Spinal cord (tissue), 10 donors: ENCODE measurements at places on chromosomes 5 and 9. TPM values are rescaled to one million over a fixed set of nuclear protein-coding genes. Genes with fewer than 3 reads are reported as not detected.
A peak's percentile ranks its signal among the peaks of the same experiment; 100 is the strongest.

The AIF1L gene
- polyA plus RNA-seq: 70.0 TPM

The PRXL2C gene
- 6.1 TPM for polyA plus RNA-seq

The SAXO1 gene
- 0.20 TPM for polyA plus RNA-seq

The NR6A1 gene
- 5.8 TPM for polyA plus RNA-seq

The MARVELD2 gene
- polyA plus RNA-seq: 2.4 TPM

The FAM13B gene
- 65.2 TPM for polyA plus RNA-seq

The HTR1A gene
- polyA plus RNA-seq: 6.4 TPM

The SLC6A18 gene
- polyA plus RNA-seq: not detected

The FCN2 gene
- polyA plus RNA-seq: not detected

The BTNL8 gene
- not detected for polyA plus RNA-seq

The CAMK2A gene
- polyA plus RNA-seq: 26.8 TPM

The SFXN1 gene
- 76.5 TPM for polyA plus RNA-seq

The EIF4E1B gene
- 1.9 TPM for polyA plus RNA-seq

The SLC28A3 gene
- 0.32 TPM for polyA plus RNA-seq

The GPRIN1 gene
- 60.6 TPM for polyA plus RNA-seq

The BAAT gene
- 0.33 TPM for polyA plus RNA-seq

The ADAMTS19 gene
- 1.6 TPM for polyA plus RNA-seq

The BSPRY gene
- polyA plus RNA-seq: 0.75 TPM

- H3K27ac ChIP-seq: no peak overlapping the region
- H3K4me3 ChIP-seq: no peak overlapping the region
- peaks cover 13% of the 10 kb centered on the region for H3K27me3 ChIP-seq
- DNase-seq: no peak
- peaks cover 6% of the 10 kb centered on the region for H3K4me1 ChIP-seq
- no peaks in the 10 kb centered on the region for H3K36me3 ChIP-seq
These were observed 146.8 kb downstream of the PAPPA start for GRCh38 chr9:116300360-116300870.

DNA sequence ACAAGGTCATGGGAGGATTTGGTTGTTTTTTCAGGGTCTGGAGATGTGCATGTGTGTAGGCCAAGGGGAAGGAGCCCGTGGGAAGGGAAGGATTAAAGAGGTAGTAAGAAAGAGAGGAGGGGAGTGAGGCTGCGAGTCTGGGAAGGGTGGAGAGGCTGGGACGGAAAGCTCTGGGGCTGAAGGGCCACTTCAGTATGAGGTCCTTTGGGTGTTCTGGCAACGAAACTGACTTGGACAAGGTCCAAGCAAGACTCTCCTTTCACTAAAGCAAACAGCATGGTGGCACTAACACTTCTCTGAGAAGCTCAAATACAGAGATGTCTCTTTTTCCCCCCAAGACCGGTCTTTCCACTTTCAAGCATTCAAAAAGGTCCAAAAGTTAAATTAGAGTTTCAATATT lies 394.5 kb downstream of the ARHGEF28 start:
- H3K4me1 ChIP-seq: no peaks in the 10 kb centered on the region
- H3K27me3 ChIP-seq: no peaks in the 10 kb centered on the region
- no peak for DNase-seq
- no peaks in the 10 kb centered on the region for H3K36me3 ChIP-seq

- peaks cover 3% of the 10 kb centered on the region for H3K4me1 ChIP-seq
- no peak overlapping the region for H3K4me3 ChIP-seq
- DNase-seq: no peak
- no peaks in the 10 kb centered on the region for H3K36me3 ChIP-seq
- no peak overlapping the region for H3K27ac ChIP-seq
- no peaks in the 10 kb centered on the region for H3K27me3 ChIP-seq
These were observed 129.1 kb downstream of the PDZD2 start for GRCh38 chr5:31768046-31768445.

GRCh38 chr5:90682278-90682677 lies 123.7 kb downstream of the ADGRV1 start:
- peak overlapping the region; percentile 24 for H3K4me3 ChIP-seq
- H3K27ac ChIP-seq: peak overlapping the region; percentile 63

DNA sequence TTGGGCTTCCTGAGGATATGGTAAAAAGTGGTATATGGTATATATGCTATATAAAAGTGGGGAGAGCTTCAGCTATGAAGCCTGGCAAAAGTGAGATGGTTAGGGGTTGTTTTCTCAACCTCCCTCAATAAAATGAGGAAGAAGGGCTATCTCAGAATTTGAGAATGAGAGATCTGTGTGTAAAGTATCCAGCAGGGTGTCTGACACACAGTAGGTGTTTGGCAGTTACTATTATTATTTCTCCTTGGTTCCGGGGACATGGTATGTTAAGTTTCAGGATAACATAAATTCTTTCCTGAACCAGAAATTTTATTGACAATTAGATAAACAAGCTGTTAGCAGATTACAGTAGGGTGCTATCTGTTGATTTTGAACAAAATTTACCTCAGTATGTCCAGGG lies 94.1 kb downstream of the DENND1A start:
- no peak overlapping the region for H3K27ac ChIP-seq
- H3K27me3 ChIP-seq: no peaks in the 10 kb centered on the region
- H3K4me1 ChIP-seq: no peaks in the 10 kb centered on the region
- no peak overlapping the region for H3K4me3 ChIP-seq

GRCh38 chr5:38375423-38375822 lies 117.1 kb downstream of the EGFLAM start:
- no peak overlapping the region for H3K27ac ChIP-seq
- H3K27me3 ChIP-seq: no peaks in the 10 kb centered on the region
- no peak for DNase-seq
- no peaks in the 10 kb centered on the region for H3K36me3 ChIP-seq

DNA sequence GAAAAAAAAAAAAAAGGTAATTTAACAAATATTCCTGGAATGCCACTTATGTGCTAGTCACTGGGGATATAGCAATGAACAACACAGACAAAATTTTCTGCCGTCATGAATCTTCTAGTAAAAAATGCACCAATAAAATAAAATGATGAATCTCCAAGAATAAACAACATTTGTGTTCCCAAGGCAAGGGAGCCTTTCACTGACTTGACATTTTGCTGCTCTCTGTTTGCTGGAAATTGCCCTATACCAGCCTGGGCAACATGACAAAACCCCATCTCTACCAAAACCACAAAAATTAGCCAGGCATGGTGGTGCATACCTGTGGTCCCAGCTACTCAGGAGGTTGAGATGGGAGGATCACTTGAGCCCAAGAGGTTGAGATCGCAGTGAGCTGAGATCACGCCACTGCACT lies 64.5 kb upstream of the ERBIN start:
- no peak for DNase-seq
- no peak overlapping the region for H3K4me3 ChIP-seq
- no peaks in the 10 kb centered on the region for H3K4me1 ChIP-seq
- no peak overlapping the region for H3K27ac ChIP-seq

- no peak for DNase-seq
- peak overlapping the region; percentile 48 for H3K27ac ChIP-seq
- no peaks in the 10 kb centered on the region for H3K4me1 ChIP-seq
- H3K27me3 ChIP-seq: no peaks in the 10 kb centered on the region
These were observed 60.8 kb downstream of the EBF1 start for GRCh38 chr5:159038907-159039306.

DNA sequence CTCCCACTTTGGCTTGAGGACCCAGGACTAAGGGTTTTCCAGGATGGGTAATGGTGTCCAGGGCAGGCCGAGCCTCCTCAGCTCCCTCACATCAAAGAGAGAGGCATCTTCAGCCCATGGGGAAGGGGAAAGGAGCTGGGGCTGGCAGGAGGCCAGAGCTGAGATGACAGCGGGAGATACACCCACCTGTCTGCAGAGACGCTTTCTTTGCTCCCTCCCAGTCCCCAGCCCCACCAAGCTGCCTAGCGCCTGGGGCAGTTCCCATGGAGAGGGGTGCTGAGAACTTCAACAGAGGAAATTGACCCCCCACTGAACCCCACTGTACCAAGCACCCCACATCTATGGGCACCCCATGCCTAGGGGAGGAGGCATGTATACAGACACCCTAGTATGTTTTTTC lies 10.6 kb downstream of the PCDH1 start:
- H3K36me3 ChIP-seq: peaks cover 66% of the 10 kb centered on the region
- H3K4me1 ChIP-seq: peaks cover 18% of the 10 kb centered on the region
- no peak for DNase-seq
- H3K27me3 ChIP-seq: no peaks in the 10 kb centered on the region
- H3K4me3 ChIP-seq: no peak overlapping the region

GRCh38 chr9:113772121-113772810 lies 103.8 kb upstream of the ZNF618 start:
- no peak overlapping the region for H3K27ac ChIP-seq
- no peak for DNase-seq
- no peaks in the 10 kb centered on the region for H3K4me1 ChIP-seq
- no peak overlapping the region for H3K4me3 ChIP-seq
- H3K36me3 ChIP-seq: no peaks in the 10 kb centered on the region
- no peaks in the 10 kb centered on the region for H3K27me3 ChIP-seq

DNA sequence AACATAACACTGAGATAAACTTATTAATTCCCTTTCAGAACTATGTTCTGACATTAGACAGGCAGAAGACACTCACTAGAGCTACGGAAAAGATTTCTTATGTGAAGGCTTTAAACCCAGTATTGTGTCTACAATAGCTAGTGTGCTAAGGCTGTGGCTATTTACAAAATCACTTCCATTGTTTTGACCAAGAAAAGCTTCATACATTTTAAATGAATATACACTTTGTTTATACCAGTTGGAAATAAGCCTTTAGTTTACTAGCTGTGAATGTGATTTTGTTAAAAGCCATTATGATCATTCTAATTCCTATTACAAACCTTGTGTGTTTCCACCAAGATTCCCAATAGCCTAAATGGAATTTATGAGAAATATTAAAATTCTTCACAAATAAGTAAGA lies 83.0 kb downstream of the AGTPBP1 start:
- no peak overlapping the region for H3K4me3 ChIP-seq
- no peak for DNase-seq
- H3K27me3 ChIP-seq: no peaks in the 10 kb centered on the region
- no peak overlapping the region for H3K27ac ChIP-seq
- H3K4me1 ChIP-seq: no peaks in the 10 kb centered on the region

GRCh38 chr5:133861161-133861737 lies 107.2 kb downstream of the C5orf15 start:
- DNase-seq: no peak
- H3K4me3 ChIP-seq: no peak overlapping the region
- H3K27me3 ChIP-seq: peaks cover 11% of the 10 kb centered on the region
- H3K36me3 ChIP-seq: no peaks in the 10 kb centered on the region
- H3K27ac ChIP-seq: no peak overlapping the region
- H3K4me1 ChIP-seq: no peaks in the 10 kb centered on the region

DNA sequence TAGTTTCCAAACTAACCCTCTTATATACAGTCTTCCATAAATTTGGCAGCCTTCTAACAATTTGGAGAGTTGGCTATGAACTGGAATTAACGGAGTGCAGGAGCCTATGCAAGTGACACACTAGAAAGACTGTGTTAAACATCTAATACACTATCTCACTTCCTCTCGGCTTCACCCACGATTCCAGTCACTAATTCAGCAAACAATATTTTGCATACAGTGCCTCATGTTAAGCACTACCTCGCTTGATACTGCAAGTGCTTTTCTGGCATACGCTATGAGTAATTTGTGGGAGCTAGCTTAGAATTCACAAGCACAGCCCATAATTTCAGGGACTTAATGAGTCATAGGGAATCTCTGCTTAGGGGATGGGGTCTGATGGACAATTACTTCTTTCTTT lies 102.5 kb downstream of the ST8SIA4 start:
- H3K27me3 ChIP-seq: no peaks in the 10 kb centered on the region
- no peaks in the 10 kb centered on the region for H3K4me1 ChIP-seq
- H3K4me3 ChIP-seq: no peak overlapping the region
- H3K27ac ChIP-seq: no peak overlapping the region
- H3K36me3 ChIP-seq: no peaks in the 10 kb centered on the region
- DNase-seq: no peak

GRCh38 chr5:147935032-147935431 lies 28.7 kb upstream of the C5orf46 start:
- no peaks in the 10 kb centered on the region for H3K36me3 ChIP-seq
- H3K4me1 ChIP-seq: no peaks in the 10 kb centered on the region
- no peak for DNase-seq
- H3K27me3 ChIP-seq: no peaks in the 10 kb centered on the region

GRCh38 chr5:173922527-173922926 lies 34.4 kb downstream of the CPEB4 start:
- peaks cover 7% of the 10 kb centered on the region for H3K36me3 ChIP-seq
- no peak overlapping the region for H3K27ac ChIP-seq
- no peak for DNase-seq
- no peak overlapping the region for H3K4me3 ChIP-seq
- no peaks in the 10 kb centered on the region for H3K27me3 ChIP-seq
- peaks cover 2% of the 10 kb centered on the region for H3K4me1 ChIP-seq

GRCh38 chr9:137477778-137478612 lies 18.9 kb upstream of the NSMF start:
- H3K36me3 ChIP-seq: peaks cover 25% of the 10 kb centered on the region
- H3K27me3 ChIP-seq: no peaks in the 10 kb centered on the region
- no peak for DNase-seq
- H3K4me1 ChIP-seq: peaks cover 27% of the 10 kb centered on the region
- no peak overlapping the region for H3K27ac ChIP-seq

DNA sequence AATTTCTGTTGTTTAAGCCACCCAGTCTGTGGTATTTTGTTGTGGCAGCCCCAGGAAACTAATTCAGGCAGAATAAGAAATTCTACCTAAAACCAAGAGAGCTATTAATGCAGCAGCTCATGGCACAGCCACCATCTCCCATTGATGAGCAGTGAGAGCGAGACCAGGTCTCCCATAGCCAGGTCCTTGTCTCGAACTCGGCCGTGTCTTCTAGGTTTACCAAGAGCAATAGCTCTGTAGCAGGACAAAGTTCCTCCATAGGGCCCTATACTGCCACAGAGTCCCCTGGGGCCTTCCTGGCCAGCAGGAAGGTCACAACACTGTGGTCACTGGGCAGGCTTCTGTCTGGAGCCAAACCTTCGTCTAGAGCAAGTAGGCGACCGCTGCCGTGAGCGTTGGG lies 34.5 kb upstream of the TJP2 start:
- peaks cover 2% of the 10 kb centered on the region for H3K36me3 ChIP-seq
- H3K27ac ChIP-seq: no peak overlapping the region

DNA sequence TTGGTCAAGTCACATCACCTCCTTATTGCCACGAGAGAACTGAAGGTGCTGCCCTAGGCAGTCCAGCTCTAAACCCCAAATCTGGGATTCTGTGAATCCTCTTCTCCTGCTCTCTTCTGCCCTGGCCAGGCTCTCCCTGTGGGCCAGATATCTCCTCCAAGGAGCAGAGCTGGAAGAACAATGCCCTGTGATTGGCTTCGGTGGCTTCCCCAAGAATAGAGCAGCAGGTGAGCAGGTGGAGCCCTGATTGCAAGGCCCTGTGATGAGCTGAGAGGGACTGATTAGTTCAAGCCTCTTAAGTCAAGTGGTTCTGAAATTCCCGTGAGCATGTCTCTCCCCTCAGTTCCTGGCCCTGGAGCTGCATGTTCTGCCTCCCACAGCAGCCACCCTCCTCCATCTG lies 175.3 kb upstream of the BRINP1 start:
- H3K27me3 ChIP-seq: no peaks in the 10 kb centered on the region
- H3K27ac ChIP-seq: no peak overlapping the region
- no peak for DNase-seq
- H3K4me3 ChIP-seq: no peak overlapping the region
- no peaks in the 10 kb centered on the region for H3K4me1 ChIP-seq
- H3K36me3 ChIP-seq: no peaks in the 10 kb centered on the region

GRCh38 chr9:1748407-1748806 lies 266.7 kb upstream of the SMARCA2 start:
- H3K27ac ChIP-seq: no peak overlapping the region
- no peak overlapping the region for H3K4me3 ChIP-seq
- H3K4me1 ChIP-seq: no peaks in the 10 kb centered on the region
- no peaks in the 10 kb centered on the region for H3K27me3 ChIP-seq
- no peak for DNase-seq
- no peaks in the 10 kb centered on the region for H3K36me3 ChIP-seq

- no peak overlapping the region for H3K4me3 ChIP-seq
- no peak for DNase-seq
- H3K27me3 ChIP-seq: no peaks in the 10 kb centered on the region
- H3K4me1 ChIP-seq: peaks cover 15% of the 10 kb centered on the region
- H3K27ac ChIP-seq: no peak overlapping the region
These were observed 170.5 kb upstream of the PPP1R26 start for GRCh38 chr9:135308821-135309762.
